ENCODE measurements at places on chromosomes 6 and 20. TPM values are rescaled to one million over a fixed set of nuclear protein-coding genes. Genes with fewer than 3 reads are reported as not detected.

DNA sequence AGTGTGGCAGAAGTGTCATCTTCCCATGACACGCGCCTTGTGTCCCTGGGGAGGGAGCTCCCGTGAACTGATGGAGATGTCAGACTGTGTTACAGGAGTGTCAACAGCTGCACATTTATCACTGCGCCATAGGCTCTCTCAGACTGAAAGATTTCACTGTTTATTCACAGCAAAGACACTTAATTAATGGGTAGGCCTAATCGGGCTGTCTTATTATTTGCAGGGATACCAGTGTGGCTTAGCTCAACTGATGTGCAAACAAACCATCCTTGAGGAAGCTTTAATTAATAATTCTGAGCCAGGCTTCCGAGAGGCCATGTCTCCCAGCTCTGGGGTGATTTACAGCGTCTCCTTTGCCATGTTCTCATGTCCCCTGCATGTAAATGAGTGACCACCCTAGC is 771.0 kb downstream of the QKI start:
- DNase-seq: no peak

The PRRT1 gene
- total RNA-seq: 0.51 TPM

The MATN4 gene
- total RNA-seq: not detected

- DNase-seq: no peak
Measured at GRCh38 chr6:3136292-3137011, 17.9 kb downstream of the BPHL start.

DNA sequence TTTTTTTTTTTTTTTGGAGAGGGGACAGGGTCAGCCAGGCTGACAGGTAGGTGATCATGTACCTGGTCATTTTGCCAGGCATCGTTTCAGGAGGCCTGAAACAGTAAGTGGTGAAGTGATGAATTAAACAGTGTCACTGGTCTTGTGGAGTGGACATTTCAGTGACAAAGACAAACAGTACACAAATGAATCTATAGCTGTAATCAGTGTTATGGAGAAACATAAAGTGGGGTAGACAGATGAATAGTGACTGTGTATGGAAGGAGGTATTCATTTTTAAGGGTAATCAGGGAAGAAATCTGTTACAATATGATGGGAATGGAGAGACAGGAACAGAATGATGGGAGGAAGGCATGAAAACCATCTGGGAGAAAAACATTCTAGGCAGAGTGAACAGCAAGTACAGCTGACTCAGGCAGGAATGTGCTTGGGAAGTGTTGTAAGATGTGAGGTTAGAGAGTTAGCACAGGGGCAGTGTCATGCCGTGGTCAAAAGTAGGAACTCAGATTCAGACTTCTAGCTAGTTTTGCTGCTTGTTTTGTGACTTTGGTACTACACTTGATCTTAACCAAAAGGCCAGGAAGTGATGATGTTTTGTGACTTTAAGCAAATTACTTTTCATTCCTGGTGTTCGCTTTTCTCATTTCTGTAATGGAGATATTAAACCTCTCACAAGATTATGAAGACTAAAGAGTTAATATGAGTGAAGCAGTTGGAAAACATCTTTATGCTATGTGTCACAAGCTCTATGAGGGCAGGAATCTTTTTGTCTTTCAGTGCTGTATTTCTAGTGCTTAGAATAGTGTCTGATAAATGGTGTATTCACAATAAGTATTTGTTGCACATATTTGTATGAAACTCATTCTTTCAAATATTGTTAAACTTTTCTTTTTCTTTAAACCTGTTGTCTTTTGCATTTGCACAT is 43.4 kb downstream of the QKI start:
- DNase-seq: no peak

GRCh38 chr20:57714409-57715267 is 4.8 kb upstream of the PMEPA1 start:
- no peak for DNase-seq

The E2F1 gene
- 44.2 TPM for total RNA-seq

- no peak for DNase-seq
Measured at GRCh38 chr6:161199850-161200249, 74.0 kb downstream of the AGPAT4 start.

DNA sequence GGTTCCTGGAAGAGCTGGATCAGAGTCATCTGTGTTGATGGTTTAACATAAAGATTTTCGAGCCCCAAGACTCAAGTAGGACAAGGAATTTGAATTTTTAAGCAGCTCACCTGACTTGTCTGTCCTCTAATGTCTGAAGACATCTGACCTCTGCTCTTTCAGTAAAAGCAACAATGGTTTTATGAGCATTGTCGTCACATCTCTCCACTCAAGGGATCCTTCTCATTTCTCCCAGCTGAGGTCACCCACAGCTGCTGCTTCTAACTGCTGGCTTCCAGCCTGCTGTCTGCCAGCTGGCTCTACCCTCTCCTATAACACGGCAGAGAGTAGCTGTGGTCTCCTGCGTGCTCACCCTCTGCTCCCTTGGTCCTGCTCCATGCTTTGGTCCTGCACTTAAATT is 24.7 kb upstream of the HDAC2 start:
- no peak for DNase-seq

Measured in G401 (cell line).